ENCODE measurements at places on chromosomes 1 and 21. TPM values are rescaled to one million over a fixed set of nuclear protein-coding genes. Genes with fewer than 3 reads are reported as not detected.

- no peak for DNase-seq
Observed at GRCh38 chr21:29928537-29928936, 11.3 kb downstream of the GRIK1 start.

GRCh38 chr1:56654126-56654923 lies 9.2 kb downstream of the PRKAA2 start:
- no peak for DNase-seq

GRCh38 chr1:61515096-61515495 lies 209.8 kb downstream of the TM2D1 start:
- DNase-seq, result no peak

DNA sequence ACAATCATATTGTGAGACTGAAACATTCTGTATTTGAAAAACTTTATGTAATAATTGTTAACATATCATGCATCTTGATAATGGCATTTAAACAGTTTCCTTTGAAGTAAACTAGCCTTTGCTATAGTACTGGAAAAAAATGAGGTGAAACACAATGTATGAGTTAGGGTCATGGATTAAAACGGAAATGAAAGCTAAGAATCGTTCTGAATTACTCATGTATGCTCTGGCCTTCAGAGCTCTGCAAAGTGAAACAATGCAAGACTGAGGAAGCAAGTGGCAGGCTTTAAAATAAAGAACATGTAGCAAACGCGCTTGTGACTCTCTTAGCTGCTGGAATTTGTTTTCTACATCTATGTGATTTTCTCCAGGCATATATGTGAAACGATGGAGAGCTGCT lies 317.1 kb downstream of the DPYD start:
- no peak for DNase-seq

- DNase-seq, result no peak
Observed at GRCh38 chr21:20971296-20971921, 26.8 kb upstream of the NCAM2 start.

DNA sequence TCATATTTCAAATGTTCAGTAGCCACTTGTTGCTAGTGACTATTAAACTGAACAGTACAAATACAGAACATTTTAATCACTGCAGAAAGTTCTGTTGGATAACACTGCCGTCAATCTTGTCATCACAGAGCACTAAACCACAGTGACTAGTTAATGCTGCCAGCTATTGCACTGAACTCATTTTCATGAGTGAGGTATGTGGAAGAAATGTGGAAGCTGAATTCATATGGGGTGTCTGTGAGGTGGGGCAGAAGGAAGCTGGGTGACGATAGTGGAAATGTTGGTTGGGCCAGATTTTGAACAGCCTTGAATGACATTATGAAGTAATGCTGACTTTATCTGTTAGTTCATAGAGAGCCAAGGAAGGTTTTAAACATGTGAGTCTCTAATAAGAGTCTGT lies 49.6 kb downstream of the OSBPL9 start:
- no peak for DNase-seq

- DNase-seq, result no peak
Observed at GRCh38 chr1:91734761-91735160, 151.2 kb downstream of the TGFBR3 start.

DNA sequence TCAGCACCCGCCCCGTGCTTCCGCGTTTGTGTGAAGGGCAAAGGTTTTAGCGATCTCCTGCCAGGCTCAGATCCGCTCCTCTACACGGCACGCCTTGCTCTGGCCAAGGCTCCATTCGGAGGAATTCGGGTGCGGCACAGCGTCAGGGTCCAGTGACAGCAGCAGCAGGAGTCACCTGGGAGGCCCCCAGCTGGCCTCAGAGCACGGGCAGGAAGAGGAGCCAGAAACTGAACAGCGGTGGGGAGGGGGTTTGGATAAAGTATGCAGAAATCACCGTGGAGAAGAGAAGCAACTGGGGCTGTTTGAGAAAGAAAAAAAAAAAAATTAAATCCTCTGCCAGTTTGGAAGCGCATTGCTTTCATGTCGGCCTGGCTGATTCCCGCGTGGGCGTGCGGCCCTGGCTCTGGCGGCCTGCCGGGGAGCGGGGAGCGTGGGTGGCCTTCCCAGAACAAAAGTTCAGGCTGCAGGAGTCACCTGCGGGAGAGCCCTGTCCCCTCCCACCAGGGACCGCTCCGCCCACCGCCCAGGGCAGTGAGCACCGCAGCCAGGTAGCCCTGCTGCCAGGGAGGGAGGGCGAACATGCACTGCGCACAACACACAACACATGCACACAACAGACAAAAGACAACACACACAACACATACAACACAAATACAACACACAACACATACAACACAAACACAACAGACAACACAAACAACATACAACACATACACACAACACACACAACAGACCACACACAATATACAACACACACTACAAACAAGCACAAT lies 107.6 kb downstream of the ETS2 start:
- peak; percentile 89 for DNase-seq

CSF3R gene
- 17.3 TPM for total RNA-seq

SPRR1B gene
- total RNA-seq, result not detected

CLCA4 gene
- total RNA-seq, result 2.6 TPM

Data from breast epithelium (tissue), 4 donors.